ENCODE measurements at places on chromosomes 4 and X. TPM values are rescaled to one million over a fixed set of nuclear protein-coding genes. Genes with fewer than 3 reads are reported as not detected.

GRCh38 chr4:25884031-25884782 lies 21.4 kb upstream of the SEL1L3 start:
- DNase-seq: no peak

DNA sequence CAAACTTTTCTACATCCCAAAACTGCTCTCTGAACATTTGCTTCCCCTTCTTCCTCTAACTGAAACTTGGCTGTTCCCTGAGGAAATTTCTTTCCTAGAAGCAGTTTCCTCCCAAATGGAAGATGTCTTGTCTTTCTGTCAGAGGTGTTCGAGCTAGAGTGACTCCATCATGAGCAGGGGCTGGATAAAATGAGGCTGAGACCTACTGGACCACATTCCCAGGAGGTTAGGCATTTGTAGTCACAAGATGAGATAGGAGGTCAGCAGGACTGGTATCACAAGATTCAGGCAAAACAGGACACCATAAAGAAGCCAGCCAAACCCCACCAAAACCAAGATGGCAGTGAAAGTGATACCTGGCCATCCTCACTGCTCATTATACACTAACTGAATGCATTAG lies 35.8 kb upstream of the PGRMC2 start:
- no peak for DNase-seq

GRCh38 chrX:73581002-73581628 lies 18.1 kb downstream of the CHIC1 start:
- no peak for DNase-seq

DNA sequence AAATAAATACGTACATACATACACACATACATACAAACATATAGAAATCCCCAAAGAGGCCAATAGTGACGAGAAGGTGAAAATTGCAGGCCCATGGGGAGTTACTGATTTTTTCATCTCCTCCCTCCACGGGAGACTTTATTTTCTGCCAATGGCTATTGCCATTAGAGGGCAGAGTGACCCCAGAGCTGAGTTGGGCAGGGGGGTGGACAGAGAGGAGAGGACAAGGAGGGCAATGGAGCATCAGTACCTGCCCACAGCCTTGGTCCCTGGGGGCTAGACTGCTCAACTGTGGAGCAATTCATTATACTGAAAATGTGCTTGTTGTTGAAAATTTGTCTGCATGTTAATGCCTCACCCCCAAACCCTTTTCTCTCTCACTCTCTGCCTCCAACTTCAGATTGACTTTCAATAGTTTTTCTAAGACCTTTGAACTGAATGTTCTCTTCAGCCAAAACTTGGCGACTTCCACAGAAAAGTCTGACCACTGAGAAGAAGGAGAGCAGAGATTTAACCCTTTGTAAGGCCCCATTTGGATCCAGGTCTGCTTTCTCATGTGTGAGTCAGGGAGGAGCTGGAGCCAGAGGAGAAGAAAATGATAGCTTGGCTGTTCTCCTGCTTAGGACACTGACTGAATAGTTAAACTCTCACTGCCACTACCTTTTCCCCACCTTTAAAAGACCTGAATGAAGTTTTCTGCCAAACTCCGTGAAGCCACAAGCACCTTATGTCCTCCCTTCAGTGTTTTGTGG lies 180.7 kb downstream of the AR start:
- no peak for DNase-seq

DNA sequence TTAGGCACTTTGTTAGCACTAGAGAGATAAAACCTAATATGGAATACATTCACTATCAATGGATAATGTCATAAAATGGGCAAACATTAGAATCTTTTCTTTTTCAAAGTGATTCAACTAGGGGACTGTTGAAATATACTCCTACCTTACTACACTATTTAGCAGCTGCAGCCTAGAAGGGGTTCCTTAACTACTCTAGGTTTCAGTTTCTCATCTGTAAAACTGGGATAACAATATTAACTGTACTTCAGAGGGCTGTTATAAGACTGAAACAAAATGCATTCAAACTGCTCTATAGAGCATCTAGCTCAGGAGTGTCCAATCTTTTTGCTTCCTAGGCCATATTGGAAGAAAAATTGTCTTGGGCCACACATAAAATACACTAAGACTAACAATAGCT lies 147.4 kb downstream of the CDS1 start:
- no peak for DNase-seq

GRCh38 chrX:108310506-108310905 lies 127.7 kb downstream of the COL4A6 start:
- DNase-seq: no peak

DNA sequence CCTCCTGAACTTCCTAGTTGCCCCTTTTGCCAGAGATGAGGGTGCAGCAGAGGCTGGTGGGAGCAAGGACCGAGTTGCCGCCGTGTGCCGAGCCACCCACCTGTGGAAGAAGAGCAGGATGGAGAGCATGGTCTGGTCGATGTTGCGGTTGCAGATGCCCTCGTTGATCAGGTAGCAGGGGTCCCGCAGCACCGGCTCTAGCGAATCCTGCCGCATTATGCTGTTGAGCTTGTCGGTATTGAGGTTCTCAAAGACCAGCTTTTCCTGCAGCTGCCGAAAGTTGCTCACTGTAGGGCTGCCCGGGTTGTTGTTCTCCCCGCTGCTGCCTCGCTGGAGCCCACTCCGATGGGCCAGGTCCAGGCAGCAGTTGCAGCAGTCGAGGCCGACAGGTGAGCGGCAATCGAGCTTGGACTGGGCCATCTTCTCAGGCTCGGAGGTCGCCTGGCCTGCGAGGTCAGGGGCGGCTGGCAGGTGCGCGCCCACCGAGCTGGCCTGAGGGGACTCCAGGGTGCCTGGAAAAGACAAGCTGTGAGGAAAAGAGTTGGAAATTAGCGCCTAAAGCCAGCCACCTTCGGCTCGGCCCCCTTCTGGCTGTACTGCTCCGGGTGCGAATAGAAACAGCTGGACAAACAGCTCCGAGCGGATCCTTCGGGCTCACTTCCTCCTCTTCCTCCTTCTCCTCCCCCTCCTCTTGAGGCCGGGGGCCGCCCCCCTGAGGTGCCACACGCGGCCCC lies 420 bp downstream of the TSC22D3 start:
- DNase-seq: no peak

DNA sequence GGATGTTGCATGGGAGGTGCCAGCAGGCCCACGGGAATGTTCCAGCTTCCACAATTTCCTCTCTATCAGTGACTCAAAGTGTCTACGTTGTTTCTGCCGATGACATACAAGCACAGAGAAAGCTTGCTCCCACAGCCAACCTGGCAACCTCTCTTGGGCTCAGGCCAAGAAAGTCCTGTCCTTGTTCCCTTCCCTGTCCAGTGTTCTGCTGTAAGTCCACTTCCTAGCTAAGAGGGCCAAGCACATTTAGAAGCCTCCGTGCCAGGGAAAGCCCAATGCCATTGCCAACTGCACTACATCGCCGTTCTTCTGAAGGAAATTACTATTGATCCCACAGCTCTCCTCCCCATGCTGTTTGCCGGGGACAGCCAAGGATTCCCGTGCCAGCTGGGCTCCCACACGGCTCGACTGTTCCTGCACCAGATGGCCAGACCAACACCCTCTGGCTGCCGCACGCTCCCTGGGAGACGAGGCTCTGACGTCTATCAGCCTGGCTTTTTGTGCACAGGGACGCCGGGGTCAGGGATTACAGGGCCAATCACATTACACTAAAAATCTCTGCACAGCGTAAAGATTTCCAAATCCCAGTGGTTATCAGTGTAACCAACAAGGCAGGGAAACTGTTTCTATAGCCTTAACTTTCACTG lies 284.0 kb downstream of the BCOR start:
- peak; percentile 47 for DNase-seq

- no peak for DNase-seq
Observed at GRCh38 chr4:22356987-22357596, 158.8 kb downstream of the ADGRA3 start.

DNA sequence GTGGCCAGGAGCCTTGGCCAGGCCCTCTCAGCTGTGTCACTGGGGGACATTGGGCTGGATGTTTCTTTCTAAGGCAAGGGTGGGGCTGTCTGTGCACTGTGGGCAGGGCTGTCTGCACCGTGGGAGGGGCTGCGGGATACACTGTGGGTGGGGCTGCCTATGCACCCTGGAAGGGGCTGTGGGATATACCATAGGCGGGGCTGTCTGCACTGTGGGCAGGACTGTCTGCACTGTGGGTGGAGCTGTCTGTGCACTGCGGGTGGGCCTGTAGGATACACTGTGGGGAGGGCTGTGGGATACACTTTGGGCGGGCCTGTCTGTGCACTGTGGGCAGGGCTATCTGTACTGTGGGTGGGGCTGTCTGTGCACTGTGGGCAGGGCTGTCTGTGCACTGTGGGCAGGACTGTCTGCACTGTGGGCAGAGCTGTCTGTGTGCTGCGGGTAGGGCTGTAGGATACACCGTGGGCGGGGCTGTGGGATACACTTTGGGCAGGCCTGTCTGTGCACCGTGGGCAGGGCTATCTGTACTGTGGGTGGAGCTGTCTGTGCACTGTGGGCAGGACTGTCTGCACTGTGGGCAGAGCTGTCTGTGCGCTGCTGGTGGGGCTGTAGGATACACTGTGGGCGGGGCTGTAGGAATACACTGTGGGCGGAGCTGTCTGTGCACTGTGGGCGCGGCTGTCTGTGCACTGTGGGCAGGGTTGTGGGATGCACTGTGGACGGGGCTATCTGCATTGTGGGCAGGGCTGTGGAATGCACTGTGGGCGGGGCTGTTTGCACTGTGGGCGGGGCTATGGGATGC lies 31.1 kb downstream of the ACOX3 start:
- no peak for DNase-seq

DNA sequence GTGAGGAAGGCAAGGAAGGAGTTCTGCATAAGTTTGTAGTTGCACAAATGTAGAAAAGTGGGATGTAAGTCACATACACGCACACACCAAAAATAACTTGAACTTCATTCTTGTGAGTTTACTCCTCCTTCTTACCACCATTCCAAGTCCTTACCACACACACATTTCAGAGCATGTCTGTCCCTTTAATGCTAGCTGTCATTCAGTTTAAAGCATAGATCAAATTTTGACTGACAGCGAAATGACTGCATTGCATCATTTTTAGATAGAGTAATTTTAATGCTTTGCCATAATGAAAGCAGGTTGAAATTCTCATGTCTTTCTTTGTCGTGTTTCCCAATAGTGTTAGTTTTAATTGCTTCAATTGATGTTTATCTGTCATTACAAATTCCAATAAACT lies 629.6 kb upstream of the HTR2C start:
- DNase-seq: no peak

DNA sequence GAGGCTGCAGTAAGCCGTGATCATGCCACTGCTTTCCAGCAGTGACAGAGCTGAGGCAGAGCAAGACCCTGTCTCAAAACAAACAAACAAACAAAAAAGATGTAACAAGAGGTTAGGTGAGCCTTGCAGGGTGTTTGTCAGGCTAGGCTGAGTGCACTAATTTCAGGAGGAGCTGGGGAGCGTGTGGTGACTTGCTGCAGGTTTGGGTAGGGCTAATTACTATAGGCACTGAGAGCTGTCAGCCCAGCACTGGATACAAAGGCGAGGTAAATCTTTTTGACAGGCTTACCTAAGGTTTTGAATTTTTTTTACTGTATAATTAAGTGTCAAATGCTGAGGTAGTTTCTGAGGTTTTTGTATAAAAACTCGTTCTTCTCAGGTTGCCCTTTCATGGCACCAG lies 29.8 kb upstream of the SH3D19 start:
- DNase-seq: no peak

DNA sequence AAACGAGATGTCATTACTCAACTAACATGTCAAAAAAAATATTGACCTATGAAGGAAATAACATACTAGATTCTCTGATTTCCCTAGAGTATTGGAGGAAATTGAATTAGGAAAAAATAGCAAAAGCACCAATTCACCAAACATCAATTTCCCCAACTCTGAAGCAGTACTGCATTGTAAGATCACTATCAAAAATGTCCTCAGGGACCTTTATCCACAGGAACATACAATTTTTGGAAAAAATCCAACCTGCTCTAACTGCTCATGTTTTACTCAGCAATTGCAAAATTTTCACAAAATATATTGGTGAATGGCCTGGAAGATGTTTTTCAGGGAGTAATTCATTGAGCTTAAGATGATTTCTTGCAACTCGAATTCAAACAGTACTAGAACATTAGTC lies 239.0 kb upstream of the GIMD1 start:
- DNase-seq: no peak

- DNase-seq: no peak
Observed at GRCh38 chrX:150525061-150525919, 43.1 kb upstream of the MTM1 start.

DNA sequence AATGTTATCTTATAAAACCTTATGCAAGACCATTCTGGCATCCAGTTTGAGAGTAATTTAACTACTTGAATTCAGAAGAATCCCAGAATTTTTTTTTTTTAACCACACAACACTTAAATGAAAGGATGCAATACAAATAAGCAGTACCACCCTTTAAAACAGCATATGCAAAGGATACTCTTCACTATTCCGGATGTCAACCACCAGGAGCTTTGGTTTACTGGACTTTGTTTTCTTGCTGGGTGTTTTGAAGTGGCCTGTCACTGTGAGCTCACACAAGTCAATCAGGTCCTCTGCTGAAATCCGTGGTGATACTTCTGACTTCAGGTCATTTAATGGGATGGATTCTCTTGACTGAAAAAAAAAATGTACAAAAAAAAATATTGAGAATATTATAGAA lies 200.0 kb downstream of the TBCK start:
- DNase-seq: no peak

DNA sequence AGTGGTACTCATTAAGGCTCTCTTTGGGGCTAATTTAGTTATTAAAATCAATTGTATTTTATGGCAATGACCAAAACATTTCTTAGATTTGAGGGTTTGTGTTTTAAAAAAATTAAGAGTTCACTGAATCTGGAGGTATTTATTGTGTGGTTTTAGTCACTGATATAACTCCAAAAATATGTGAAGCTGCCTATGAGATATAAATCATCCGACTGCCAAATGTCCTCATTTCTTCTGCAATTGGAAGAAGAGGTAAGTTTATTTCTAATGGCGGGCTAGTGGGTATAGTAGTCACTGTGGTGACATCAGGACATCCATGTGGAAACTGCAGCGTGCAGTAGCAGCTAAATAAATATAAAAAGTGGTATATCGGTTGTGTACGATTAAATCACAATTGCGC lies 205.5 kb downstream of the MID1 start:
- no peak for DNase-seq

GRCh38 chr4:164892018-164892417 lies 15.0 kb downstream of the APELA start:
- no peak for DNase-seq

- no peak for DNase-seq
Observed at GRCh38 chr4:176548571-176548970, 228.8 kb downstream of the SPCS3 start.

- no peak for DNase-seq
Observed at GRCh38 chr4:130850019-130850524, 1754.1 kb downstream of the C4orf33 start.

DNA sequence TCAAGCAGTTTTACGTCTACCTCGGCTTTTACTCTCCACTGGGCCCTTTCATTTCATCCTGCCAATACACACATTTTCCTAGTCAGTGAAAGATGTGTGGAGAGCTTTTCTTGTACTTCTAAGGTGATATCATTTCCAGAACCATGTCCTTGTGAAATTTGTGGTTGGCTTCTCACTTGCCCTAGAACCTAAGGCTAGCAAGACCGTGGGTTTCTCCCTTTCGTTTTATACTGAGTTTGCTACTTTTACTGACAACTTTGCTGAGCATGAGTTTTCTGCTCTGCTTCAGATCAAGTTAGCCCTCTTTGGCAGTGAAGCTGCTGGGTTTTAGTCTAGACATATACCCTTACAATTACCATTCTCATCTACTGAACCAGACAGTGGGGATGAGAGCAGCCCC lies 95.7 kb upstream of the FRMPD4 start:
- no peak for DNase-seq

The RNF175 gene
- total RNA-seq: 0.63 TPM

The TEX11 gene
- not detected for total RNA-seq

The MSANTD1 gene
- 1.2 TPM for total RNA-seq

The F8A3 gene
- 15.3 TPM for total RNA-seq

The EXOC1L gene
- not detected for total RNA-seq

The ZNF732 gene
- 0.63 TPM for total RNA-seq

The HTN1 gene
- not detected for total RNA-seq

The CTAG2 gene
- total RNA-seq: not detected

Measured in tibial nerve (tissue), 4 donors.